AG09309 (cell line): ENCODE measurements at places on chromosomes 13 and 19.

DNA sequence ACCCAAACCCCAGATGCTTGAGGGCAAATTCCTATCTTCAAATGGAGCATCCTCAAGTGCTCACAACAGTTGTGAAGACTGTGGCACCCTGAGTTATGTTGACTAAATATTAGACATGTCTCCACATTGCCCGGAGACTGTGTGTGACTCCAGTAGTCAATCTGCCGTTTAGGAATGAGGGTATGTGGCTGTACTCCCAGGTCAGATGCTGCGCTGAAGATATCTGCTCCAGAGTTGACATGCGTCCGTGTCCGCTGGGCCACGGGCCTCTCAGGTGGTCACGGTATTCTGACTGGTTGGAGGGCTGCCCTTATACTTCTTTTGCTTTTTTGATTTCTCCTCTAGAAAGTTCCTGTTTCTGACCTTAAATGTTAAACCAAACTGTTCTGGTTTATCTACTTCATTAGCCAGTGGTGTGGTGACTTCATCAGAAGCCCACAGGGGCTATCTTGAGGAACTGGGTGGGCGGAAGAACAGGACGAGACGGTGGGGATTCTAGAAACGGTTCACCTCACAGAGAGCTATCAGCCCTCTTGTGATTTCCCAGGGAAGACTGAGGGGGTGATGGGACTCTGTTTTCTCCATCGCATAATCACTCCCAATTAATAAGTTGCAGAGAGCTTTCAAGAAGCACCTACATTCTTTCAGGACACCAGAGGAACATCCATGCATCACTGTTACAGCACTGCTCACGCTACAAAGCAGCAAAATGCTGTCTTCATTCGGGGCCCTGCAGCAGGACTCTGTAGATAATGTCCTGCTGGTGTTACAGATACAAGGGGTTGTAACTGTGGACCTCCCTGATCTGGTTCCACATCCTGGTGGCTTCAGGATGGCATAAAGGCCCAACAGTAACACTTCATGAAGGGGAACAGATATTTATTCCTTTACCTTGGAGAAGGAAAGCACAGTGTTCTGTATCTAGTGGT lies 1.3 kb upstream of the LCP1 start:
- no peak for DNase-seq

DNA sequence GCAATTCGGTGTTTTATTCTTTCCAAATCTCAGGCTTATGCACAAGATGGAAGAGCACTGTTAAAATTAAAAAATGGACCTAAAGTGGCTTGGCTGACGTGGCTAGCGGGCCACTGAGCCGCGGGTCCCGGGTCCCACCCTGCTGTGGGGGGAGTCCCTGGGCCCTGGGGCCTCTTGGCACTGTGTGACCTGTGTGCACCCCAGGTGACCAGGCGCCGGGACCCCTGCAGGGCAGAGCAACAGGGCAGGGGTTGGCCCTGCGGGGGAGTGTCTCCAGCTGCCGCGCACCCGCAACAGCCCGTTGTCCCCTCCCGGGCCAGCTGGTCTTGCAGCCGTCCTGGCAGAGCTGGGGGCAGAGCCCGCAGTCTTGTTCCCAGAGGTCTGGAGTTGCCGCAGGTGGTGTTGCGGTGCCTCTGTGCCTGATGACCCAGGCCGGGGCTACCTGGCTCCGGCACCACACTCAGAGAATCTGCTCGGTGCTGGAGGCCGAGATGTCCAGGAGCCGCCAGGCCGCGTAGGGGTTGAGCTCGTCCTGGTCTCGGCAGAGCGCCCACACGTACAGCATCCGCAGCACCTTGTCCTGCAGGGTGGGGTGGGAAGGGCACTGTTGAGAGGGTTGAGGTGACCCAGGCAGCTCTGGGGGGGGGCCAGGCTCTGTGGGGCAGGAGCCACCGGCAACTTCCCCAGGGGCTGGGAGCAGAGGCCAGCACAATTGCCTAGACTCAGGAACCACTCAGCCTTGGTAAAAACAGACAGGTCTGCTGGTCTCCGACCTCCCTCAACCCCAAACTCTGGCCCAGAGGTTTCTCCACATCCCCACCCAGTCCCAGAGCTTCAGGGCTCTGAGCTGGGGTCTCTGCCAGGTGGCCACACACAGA lies 1.0 kb upstream of the CTXN1 start:
- DNase-seq, result no peak

GRCh38 chr13:97266332-97266731 lies 44.2 kb downstream of the MBNL2 start:
- no peak for DNase-seq

- DNase-seq, result no peak
Measured at GRCh38 chr19:51320280-51320657, 8.8 kb downstream of the IGLON5 start.

- DNase-seq, result peak; percentile 72
Measured at GRCh38 chr13:20351281-20352022, 119.3 kb upstream of the GJB6 start.

GRCh38 chr13:34114581-34114980 lies 296.6 kb downstream of the RFC3 start:
- DNase-seq, result no peak

DNA sequence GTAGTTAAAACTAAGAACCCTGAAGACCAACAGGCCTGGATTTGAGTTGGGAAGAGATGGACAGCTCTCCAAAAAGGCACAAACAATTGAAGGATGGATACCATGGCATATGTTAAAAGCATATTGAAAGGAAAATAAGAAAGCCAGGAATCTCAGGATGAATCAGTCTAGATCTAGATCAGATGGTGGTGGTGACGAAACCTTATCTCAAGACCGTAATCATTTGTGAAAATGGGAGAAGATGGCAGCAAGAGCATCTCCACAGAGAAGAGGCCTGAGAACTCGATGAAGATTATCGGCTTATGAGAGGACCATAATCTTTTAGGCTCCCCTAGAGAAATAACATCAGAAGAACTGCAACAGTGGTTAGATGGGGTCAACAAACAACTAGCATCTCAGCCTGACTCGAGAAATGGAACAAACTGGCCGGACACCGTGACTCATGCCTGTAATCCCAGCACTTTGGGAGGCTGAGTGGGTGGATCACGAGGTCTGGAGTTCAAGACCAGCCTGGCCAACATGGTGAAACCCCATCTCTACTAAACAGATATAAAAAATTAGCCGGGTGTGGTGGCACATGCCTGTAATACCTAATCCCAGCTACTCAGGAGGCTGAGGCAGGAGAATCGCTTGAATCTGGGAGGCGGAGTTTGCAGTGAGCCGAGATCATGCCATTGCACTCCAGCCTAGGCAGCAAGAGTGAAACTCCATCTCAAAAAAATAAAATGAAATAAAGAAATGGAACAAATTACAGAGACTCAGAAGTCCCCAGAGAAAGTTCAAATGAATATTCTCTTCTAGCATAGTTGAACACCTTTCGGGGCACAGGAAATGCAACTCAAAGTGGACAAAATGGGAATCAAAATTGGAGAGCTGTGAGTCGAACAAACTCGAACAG lies 47.6 kb downstream of the FOXO1 start:
- no peak for DNase-seq

- no peak for DNase-seq
Measured at GRCh38 chr13:101157261-101157660, 259.0 kb downstream of the NALCN start.

DNA sequence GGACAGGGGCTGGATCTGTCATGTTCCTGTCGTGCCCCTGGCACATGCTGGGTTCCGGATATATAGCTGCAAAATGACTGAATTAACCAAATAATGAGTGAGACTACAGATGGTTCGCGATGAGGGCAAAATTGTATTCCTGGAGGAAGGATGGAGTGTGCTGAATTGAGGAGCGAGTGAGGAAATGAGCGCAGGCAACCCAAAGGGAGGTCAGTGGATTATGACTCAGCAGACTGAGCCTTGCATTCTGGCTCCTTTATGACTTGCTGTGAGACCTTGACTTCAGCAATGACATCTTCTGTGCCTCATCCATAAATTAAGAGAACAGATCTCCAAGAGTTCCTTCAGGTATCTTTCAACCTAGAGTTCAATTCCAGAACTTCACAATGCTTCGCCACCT lies 115.0 kb upstream of the CLDN10 start:
- DNase-seq, result no peak

DNA sequence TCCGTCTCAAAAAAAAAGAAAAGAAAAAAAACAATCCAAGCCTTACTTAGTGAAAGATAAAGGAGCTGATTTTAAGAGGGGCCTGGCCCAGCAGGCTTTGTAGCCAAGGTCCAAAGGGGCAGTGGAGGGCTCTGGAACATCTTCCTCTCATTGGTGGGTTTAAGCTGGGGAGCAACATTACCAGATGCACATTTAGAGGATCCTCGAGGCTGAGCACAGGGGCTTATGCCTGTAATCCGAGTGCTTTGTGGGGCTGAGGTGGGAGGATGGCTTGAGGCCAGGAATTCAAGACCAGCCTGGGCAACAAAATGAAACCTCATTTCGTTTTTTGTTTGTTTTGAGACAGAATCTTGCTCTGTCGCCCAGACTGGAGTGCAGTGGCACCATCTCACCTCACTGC lies 8.0 kb upstream of the TMEM160 start:
- no peak for DNase-seq

DNA sequence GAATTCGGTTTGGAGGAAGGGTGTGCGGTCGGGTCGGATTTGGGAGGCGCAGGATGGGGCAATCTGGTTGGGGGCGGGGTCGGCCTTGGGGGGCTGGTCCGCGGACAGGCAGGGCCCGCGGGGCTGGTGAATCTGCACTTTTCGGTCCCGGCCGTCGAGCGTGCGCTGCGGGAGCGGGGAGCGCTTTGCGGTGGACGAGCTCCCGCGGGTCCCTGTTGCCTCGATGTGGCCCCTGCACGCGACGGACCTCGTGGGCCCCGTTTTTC lies 11.9 kb downstream of the PEAK3 start:
- no peak for DNase-seq

DNA sequence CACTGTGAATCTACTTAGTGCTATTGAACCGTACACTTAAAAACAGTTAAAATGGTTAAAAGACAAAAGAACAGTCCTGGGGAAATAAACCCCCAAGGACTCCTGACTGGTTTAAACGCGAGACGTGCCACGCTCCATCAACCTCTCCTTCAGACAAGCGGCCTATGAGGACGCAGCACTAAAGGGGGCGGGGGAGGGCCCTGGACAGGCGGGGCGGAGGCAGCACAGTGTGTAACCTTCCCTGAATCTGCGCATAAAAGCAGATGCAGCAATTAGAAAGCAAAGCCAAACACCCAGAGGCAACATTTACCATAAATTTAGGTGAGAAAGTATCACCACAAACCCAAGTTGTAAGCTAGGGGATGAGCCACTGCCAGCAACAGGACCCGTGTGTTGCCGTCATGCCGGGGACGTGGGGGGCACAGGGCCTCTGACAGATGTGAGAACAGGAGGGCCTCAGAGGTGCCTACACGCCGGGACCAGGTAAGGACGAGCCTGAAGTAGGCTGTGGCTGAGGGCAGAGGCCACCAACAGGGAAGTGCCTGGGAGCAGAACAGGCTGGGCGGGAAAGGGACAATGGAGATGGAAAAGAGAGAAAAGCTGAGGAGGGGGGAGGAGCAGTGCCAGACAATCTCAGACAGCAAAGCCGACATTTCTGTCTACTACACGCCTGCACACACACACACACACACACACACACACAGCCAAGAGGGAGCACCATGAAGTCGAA lies 15.3 kb upstream of the ADPRHL1 start:
- no peak for DNase-seq

- DNase-seq, result no peak
Measured at GRCh38 chr13:26727633-26728032, 33.0 kb downstream of the GPR12 start.

DNA sequence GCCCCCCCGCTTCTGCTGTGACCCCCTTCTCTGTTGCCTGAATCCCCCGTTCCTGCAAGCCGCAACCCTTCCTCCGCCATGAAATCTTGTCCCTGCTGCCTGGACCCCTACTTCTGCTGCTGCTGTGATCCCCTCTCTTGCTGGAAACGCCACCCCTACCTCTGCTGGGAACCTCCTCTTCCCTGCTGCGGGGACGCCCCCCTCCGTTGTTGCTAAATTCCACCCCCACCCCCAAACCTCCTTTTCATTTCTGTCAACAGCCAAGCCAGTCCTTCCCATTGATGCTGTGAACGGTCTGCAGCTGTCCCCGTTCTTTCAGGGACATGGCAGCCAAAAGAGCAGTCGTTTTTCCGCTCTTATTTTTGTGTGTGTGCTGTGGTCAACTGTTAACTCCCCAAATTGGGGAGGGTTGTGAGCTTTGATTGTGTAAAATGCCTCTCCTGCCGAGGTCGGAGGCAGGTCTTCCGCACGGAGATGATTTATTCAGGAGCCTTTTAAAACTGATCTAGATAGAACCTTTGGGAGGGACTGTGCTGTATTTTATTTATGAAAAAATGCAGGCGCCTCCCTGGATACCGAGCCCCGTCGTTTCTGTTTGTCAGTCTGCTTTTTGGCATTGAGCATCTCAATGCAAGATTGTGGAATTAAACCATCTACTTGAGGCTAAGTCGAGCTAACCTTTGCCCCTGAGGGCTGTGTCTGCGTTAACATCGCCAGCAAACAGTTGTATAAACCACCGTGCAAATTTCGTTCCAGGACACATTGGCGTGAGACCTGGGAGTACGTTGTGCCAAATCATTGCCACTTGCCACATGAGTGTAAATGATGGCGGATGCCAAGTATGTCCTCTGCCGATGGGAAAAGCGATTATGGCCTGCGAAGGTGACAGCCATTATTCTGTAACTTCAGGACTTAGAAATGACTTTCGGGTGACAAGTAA lies 27.9 kb upstream of the NDUFS7 start:
- DNase-seq, result no peak
